ENCODE measurements at places on chromosomes 3 and 15.

GRCh38 chr3:57434041-57434440, 110.1 kb downstream of the DNAH12 start:
- DNase-seq: no peak

DNA sequence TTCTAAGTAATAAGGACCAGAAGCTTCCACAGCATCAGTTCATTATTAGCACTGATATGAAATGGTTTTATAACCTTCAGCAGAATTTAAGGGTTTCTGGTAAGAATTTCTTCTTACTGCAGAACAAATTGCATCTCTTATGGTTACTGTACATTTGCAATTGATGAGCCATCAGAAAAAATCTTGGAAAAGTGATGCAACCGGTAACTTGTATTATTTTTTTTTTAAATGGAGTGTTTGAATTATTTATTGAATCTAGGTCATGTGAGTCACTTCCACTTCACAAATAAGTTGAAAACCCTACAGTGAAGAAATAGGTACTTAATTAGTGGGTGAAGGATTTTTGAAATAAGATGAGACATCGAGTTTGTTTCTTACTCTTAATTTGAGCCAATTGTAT, 786.0 kb downstream of the TUSC7 start:
- no peak for DNase-seq

DNA sequence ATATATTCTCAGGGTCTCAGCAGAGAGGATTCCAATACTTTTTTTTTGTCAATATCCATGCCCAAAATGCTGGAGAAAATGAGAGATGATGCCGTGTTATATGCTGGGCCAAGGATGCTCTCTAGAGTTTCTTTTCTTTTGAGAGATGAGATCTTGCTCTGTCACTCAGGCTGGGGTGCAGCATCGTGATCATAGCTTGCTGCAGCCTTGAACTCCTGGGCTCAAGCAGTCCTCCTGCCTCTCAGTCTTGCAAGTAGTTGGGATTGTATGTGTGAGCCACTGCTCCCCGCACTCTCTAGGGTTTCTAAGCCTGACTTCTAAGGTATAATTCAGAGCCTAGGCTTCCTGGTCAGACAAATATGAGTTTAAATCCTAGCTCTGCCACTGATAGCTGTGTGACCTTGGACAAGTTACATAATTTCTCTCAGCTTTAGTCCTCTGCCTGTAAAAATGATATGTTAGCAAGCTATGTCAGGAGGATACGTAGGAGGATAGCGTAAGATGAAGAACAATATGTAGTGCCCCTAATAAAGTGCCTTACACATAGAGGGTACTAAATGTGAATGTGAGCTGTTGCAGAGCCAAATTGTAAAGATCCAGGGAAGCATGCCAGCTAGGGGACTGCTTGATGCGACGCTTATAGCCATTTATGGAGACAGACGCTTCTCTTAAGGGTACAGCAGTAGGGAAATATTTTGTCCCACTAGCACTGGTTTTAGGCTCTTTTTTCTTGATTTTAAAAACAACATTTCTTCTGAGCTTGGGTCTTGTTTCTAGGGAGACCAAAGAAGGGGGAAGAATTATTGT, 7.4 kb downstream of the STARD9 start:
- DNase-seq: no peak

DNA sequence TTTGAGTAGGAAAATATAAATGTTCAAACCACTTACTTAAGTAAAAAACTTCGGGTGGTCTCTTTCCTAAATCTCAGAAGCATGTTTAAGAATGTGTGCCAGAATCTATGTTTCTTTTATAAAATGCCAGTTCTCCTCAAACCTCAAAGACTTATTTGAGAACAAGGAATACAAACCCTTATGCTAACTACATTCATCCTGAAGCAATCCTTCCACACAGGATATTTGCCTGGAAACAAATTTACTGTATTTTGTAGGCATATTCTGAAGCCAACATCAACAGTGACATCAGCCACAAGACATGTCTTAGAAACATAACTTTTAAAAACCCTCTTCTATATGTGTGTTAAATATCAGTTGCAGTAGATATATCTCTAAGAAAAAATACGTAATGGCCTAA, 1077.0 kb downstream of the ROBO1 start:
- DNase-seq: no peak

GRCh38 chr3:55935241-55935640, 448.1 kb upstream of the WNT5A start:
- DNase-seq: no peak

DNA sequence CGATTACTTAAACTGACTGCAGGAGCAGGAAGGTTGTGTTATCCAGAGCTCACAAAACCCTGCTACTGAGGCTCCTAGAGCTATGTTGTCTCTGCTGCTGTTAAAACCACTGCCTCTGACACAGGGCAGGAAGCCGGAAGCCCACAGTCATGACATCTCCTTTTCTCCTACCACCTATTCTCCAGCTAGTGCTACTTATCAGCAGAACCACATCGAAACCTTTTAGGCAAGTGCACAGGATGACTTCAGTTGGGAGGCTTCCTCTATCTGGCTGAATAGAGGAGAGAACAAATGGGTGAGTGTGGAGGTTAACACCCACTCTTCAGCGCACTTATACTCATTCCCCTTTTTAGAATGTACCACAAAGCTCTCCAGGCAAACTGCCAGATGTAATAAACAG, 638.0 kb downstream of the OTOL1 start:
- no peak for DNase-seq

DNA sequence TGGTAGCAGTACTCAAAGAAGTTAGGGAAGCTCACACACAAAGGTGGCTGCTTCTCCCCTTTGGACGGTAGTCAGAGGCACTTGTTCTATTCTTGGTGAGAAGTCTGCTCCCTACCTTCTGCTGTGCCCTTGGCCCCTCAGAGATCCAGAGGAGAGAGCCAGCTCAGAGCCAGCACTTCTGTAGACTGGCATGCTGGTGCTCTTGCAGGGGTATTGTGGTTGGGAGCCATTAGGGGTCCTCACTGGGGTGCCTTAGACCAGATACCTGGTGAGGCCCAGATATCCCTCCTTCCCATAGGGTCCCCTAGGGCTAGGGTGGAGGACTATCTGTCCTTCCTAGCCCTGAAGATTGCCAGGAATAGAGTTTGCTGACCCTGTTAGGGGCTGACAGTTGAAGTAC, 140.6 kb downstream of the EEFSEC start:
- DNase-seq: no peak

DNA sequence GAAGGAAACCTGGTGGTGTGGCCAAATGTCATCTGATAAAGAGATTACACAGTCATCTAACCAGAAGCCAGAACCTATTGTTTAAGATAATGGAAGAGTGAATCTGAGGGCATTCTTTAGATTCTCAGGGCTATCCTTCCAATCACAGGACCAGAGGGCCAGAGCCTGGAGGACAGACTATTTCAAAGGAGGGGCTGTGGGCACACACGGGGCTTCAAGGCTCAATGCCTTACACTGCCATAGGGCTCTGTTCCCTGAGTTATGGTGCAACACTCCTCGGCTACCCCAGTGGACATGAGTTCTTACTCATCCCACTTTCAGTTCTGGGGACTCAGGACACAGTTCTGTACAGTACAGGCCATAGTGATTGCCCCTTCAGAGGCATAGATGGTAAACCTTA, 343.9 kb upstream of the ALCAM start:
- DNase-seq: no peak

GRCh38 chr15:90552929-90553211, 23.1 kb downstream of the CRTC3 start:
- no peak for DNase-seq

Data from mesothelial cell of epicardium (in vitro differentiated cells).